ENCODE measurements at places on chromosomes 6 and 20. TPM values are rescaled to one million over a fixed set of nuclear protein-coding genes. Genes with fewer than 3 reads are reported as not detected.

DNA sequence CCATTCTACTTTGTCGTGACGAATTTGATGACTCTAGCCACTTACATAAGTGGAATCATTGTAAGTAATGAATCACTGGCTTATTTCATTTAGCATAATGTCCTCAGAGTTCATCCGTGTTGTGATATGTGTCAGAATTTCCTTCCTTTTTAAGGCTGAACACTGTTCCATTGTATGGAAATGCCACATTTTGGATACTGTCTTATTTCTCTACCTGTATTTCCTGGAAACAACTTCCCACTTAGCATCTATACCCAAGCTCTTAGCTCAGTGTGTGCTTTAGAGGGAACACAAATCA, 28.8 kb upstream of the GGTLC1 start:
- H3K4me3 ChIP-seq, result no peak overlapping the region
- no peak overlapping the region for H3K27ac ChIP-seq
- no peak for DNase-seq
- peaks cover 3% of the 10 kb centered on the region for H3K27me3 ChIP-seq
- no peaks in the 10 kb centered on the region for H3K4me1 ChIP-seq

DNA sequence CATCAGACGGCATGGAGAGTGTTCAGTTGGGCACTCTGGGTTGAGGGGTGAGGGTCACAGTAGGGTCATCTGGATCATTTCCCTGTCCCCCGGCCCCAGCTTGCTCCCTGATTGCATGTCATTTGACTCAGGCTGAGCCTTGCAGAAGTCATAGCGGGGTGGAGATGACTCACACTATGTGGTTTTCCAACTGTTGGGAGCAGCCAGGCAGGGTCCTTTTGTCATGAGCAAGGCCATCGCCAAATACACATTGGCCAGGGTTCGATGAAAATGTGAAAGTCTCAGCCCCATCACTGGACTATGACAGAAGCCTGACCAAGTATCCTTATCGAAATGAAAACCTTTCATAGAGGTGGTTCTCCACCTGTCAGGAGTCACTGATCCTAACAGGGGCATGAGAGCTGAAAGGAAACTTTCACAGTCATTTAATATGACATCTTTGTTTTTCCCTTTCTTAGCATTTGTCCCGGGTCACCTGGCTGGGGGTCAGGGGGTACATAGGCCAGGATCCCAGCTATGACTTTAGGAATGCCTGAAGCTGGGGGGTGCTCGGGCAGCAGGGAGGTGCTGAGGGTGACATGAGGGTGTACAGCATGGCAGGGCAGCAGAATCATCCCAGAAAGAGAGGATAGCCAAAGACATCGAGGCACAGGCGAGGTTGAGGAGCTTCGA, 70.2 kb upstream of the CD93 start:
- H3K36me3 ChIP-seq, result no peaks in the 10 kb centered on the region
- H3K4me3 ChIP-seq, result no peak overlapping the region
- peaks cover 25% of the 10 kb centered on the region for H3K4me1 ChIP-seq
- no peak overlapping the region for H3K27ac ChIP-seq
- H3K27me3 ChIP-seq, result no peaks in the 10 kb centered on the region

Gene FERMT1
- 1.7 TPM for total RNA-seq

Gene SH3BGRL2
- 9.7 TPM for total RNA-seq

GRCh38 chr6:154450498-154450897, 60.0 kb downstream of the CNKSR3 start:
- H3K4me1 ChIP-seq, result peaks cover 8% of the 10 kb centered on the region
- no peak overlapping the region for H3K4me3 ChIP-seq
- no peak for DNase-seq
- no peak overlapping the region for H3K27ac ChIP-seq

GRCh38 chr20:58229198-58229798, 845 bp upstream of the ANKRD60 start:
- peak; percentile 57 for DNase-seq
- peak overlapping the region; percentile 35 for H3K4me3 ChIP-seq
- peaks cover 23% of the 10 kb centered on the region for H3K27me3 ChIP-seq
- peaks cover 2% of the 10 kb centered on the region for H3K36me3 ChIP-seq

GRCh38 chr20:4465212-4465611, 256.5 kb upstream of the PRND start:
- no peaks in the 10 kb centered on the region for H3K27me3 ChIP-seq
- no peaks in the 10 kb centered on the region for H3K36me3 ChIP-seq
- no peak for DNase-seq
- H3K27ac ChIP-seq, result no peak overlapping the region
- no peak overlapping the region for H3K4me3 ChIP-seq

GRCh38 chr20:5524896-5525295, 208.1 kb upstream of the PROKR2 start:
- H3K27me3 ChIP-seq, result no peaks in the 10 kb centered on the region
- DNase-seq, result no peak
- no peak overlapping the region for H3K4me3 ChIP-seq
- no peaks in the 10 kb centered on the region for H3K36me3 ChIP-seq

DNA sequence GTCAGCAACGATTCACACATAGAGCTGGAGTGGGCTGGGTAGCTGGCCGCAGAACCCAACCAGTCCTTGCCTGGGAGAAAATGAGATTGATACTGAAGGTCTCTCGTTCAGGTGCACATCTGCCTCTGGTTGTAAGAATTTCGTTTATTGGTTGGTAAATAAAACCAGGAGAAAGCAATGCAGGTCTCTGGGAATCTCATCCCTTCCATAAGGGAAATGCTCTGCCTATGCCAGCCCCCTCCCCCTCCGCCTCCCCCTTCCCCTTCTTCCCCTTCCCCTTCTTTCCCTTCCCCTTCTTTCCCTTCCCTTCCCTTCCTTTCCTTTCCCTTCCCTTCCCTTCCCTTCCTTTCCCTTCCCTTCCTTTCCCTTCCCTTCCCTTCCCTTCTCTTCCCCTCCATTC, 107.3 kb downstream of the DTD1 start:
- no peak overlapping the region for H3K4me3 ChIP-seq
- H3K27ac ChIP-seq, result no peak overlapping the region

DNA sequence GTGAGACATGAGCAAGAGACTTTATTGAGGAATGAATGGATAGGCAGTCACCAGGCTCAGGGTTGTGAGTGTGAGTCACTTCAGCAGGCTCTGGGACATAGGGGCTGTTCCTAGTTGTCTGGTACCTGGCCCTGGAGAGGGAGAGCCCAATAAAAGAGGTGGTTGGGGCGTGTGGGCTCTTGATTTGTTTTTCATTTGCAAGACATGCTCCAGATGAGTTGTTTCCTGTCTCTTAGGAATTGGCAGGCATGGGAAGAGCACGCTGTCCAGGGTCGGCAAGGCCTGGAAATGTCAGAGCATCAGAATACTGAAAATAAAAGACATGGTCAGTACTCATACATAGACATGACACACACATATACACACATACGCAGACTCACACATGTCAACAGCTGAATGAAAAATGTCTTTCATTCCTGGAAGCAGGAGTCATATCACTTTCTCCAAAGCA, 166.3 kb upstream of the SULF2 start:
- no peak overlapping the region for H3K27ac ChIP-seq
- H3K36me3 ChIP-seq, result no peaks in the 10 kb centered on the region
- H3K4me1 ChIP-seq, result no peaks in the 10 kb centered on the region
- no peak overlapping the region for H3K4me3 ChIP-seq
- no peaks in the 10 kb centered on the region for H3K27me3 ChIP-seq

Gene SSTR4
- total RNA-seq, result not detected

GRCh38 chr6:108653949-108654348, 93.2 kb downstream of the FOXO3 start:
- H3K4me1 ChIP-seq, result peaks cover 39% of the 10 kb centered on the region
- H3K36me3 ChIP-seq, result no peaks in the 10 kb centered on the region
- peak; percentile 37 for DNase-seq

DNA sequence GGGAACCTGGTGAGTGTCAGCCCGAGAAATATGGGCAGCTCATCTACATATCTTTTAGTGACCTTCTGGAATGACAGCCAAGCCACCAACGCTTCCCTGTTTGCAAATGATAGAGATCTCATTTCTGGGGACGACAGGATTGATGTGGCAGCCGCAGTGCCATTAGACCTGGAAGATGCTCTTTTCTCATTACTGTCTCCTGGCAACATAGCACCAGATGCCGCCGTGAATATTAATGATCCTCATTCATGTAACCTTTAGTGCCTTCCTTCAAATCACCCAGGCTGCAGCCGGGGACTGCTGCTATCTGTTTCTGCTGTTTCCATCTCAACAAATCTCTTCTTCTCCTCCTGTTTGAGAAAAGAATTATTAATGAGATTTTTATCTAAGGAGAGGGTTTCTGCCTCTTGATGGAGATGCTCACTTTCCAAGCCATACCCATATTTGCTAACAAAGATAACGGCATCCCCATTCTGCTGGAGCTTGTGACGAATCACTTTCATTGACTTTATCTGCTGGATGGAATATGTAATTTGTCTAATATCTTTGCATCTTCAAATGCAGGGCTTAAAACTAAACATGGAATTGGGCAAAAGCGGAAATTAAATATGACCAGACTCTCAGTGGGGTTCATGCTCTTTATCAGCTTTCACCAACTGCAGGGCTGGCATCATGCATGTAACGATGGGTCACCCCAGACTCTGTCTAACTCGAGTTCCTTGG, 74.8 kb upstream of the KIF16B start:
- no peak overlapping the region for H3K4me3 ChIP-seq
- no peak for DNase-seq
- H3K4me1 ChIP-seq, result no peaks in the 10 kb centered on the region
- no peaks in the 10 kb centered on the region for H3K36me3 ChIP-seq

GRCh38 chr6:44670146-44670545, 282.6 kb downstream of the CDC5L start:
- no peak for DNase-seq
- no peaks in the 10 kb centered on the region for H3K36me3 ChIP-seq
- H3K4me3 ChIP-seq, result no peak overlapping the region
- H3K27ac ChIP-seq, result no peak overlapping the region
- peaks cover 17% of the 10 kb centered on the region for H3K4me1 ChIP-seq

DNA sequence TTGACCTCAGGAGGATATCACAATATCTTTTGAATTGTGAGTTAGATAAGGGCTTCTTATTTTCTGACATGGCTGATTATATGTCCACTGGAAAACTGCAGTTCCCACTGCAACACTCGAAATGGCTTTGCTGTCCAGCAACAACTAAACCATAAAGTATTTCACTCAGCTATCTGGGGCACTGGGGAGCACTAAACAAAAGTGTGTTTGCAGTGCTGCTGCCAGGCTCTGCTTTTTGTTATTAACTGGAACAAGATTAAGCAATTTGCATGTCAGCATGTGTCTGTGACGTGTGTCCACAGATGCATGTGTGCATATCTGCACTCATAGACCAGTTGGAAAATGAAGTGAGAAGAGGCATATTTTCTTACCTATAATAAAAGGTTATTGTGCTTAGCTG, 107.8 kb upstream of the CCN2 start:
- DNase-seq, result peak; percentile 42
- peaks cover 21% of the 10 kb centered on the region for H3K4me1 ChIP-seq
- no peak overlapping the region for H3K4me3 ChIP-seq

DNA sequence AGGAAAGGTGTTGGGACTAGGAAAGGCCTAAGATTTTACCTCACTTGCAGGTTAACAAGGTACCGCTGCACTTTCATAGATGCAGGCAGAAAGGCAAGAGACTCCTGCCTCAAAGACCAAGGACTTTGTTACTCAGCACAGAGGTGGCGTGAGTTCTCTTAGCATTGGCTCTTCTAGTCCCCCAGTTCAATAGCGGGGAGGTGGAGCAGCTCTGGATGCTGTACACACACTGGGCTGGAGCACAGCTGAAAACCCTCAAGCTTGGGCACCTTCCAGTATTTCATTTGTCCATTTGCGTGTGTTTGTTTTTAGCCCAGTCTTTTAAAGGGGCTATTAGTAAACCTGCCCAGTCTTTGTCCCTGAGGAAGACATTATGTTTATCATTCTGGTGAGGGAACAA, 345.2 kb downstream of the FARS2 start:
- no peaks in the 10 kb centered on the region for H3K27me3 ChIP-seq
- no peaks in the 10 kb centered on the region for H3K36me3 ChIP-seq
- H3K4me3 ChIP-seq, result no peak overlapping the region
- DNase-seq, result no peak

DNA sequence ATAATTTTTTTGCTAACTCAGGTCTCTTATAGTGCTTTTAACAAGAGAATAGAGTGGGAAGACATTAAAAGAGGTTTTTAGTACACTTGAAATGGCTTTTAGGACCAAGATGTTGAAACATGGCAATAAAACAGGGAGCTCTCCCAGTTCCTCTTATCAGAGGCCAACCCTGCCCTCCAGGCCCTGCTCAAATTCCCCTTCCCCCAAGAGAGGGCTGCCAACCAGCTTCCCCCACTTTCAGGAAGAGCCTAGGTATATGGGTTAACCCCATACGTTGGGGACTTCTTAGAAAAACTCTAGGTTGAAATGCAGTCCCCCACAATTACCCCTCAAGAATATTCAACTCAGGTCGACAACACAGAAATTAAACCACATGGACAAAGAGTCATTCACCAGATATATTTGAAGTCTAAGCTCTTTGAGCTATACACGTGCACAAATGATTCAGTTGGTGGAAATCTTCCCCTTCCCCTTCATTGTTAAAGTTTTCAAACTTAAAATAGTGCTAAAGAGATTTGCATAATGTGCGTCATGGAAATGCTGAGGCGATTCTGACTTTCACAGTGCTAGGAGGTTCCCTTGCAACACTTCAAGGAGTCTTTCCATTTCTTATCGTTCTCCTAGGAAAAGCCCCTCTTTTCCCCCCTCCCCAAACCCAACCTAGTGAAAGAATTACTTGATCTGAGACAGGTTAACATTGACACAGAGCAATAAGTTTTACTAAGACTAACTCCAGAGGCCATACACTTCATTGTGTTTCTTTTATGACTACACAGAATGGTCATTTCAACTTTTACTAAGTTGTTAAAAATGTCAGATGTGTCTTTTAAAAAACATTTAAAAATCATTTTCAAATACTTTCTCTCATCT, 49.8 kb upstream of the ENPP5 start:
- H3K27me3 ChIP-seq, result no peaks in the 10 kb centered on the region
- no peak overlapping the region for H3K4me3 ChIP-seq
- no peaks in the 10 kb centered on the region for H3K4me1 ChIP-seq
- no peak overlapping the region for H3K27ac ChIP-seq

DNA sequence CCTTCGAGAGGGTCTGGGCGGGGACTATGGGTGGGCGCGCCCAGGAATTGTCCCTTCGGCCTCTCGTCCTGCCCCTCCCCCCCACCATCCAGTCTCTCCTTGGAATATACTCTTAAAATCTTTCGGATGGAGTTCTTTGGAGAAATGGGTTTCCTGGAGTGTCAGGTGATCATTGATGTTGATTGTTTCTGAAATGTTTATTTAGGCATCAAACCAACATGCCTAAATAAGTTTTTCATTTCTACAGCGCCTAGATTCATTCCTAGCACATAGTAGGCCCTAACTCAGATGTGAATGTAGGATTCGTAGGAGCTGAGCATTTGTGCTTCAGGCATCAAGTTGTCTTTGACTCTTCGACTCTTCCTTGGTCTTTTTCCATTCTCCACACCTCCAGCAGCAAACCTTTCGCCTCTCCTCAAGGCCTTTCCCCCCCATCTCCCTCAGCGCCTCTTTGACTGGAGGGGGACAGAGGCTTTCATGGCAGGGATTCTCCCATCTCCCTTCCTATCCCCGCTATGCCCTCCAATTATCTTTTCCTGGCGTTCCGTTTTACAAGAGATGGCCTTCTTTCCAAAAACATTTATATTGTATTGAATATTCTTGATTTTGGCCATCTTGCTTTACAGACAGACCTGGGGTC, 610 bp downstream of the CASP8AP2 start:
- peaks cover 3% of the 10 kb centered on the region for H3K4me1 ChIP-seq
- peak overlapping the region; percentile 62 for H3K27ac ChIP-seq
- DNase-seq, result no peak
- peaks cover 3% of the 10 kb centered on the region for H3K36me3 ChIP-seq
- H3K27me3 ChIP-seq, result no peaks in the 10 kb centered on the region

All from IMR-90 (cell line).